ENCODE measurements at places on chromosomes 3 and 15.

DNA sequence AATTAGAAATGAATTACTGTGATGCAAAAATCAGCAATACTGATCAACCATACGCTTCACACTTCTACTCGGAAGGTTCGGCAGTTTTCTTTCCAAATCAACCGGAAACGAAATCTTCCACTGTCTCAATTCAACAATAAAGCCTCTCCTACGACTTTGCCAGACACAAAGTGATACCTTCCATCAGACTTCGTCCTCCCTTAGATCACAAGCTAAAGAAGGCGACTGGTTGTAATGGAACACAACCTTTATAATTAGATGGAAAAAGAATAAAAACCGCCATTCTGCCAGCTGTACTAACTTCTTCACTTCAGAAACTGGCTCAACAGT, 618 bp downstream of the PARL start:
- no peak for DNase-seq

DNA sequence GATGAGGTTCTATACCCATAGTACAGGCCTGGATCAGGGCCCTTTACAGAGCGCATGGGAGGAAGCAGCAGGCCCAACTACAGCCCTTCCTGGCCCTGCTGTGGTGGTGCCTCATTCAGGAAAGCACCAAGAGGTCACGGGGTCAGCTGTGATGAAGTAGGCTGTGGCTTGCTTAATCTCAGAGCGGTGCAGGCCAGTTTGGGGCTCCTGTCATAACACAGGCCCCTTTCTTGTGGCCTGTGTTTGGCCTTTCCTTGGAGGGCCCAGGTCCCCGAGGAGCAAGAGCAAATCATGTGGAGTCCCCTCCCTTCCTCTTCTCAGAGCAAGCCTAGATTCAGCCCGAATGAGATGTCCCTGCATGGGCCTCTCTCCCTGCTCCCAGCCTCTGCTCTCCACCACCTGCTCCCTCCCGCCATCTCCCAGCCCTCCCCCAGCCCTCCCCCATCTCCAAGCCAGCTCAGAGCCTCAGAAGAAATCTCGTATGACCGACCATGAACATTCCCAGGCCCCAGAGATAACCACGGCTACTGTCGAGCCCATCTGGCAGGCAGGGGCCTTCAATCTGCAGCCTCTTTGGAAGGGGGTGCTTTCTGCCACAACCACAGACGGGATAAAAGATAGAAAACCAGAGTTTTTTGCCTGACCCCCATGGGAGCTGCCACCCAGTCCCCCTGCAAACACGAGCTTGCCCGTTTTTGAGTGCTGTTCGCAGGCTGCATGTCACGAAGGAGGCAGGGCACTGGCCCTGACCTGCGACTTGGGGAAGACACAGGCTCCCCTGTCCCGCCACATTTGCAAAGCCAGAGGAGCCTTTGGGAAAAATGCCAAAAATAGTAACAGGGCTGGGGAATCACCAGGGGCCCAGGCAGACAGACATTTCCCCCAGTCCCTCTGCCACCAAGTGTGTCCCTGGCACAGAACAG, 32.3 kb upstream of the DUSP7 start:
- no peak for DNase-seq

GRCh38 chr15:77901251-77901881, 176.1 kb downstream of the TBC1D2B start:
- no peak for DNase-seq

DNA sequence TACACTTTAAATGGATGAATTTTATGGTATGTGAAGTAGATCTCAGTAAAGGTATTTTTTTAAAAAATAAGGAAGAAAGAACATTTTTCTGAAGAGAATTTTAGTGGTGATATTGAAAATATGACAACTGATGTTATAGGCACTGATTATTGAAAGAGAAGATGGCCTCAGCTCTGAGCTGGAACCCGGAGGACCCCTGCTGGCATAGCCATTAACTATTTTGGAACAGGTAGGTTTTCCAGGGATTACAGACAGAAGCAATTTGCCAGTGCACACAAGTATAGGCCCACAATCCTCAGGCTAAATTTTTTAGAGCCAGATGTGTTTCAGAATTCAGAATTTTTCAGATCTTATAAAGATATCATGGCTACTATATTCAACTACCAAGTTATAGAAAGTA, 315.9 kb upstream of the GPR149 start:
- DNase-seq, result no peak

- peak; percentile 74 for DNase-seq
Measured at GRCh38 chr3:45035441-45036301, 9.6 kb downstream of the CLEC3B start.

GRCh38 chr3:188241072-188241471, 87.1 kb downstream of the LPP start:
- DNase-seq, result no peak

DNA sequence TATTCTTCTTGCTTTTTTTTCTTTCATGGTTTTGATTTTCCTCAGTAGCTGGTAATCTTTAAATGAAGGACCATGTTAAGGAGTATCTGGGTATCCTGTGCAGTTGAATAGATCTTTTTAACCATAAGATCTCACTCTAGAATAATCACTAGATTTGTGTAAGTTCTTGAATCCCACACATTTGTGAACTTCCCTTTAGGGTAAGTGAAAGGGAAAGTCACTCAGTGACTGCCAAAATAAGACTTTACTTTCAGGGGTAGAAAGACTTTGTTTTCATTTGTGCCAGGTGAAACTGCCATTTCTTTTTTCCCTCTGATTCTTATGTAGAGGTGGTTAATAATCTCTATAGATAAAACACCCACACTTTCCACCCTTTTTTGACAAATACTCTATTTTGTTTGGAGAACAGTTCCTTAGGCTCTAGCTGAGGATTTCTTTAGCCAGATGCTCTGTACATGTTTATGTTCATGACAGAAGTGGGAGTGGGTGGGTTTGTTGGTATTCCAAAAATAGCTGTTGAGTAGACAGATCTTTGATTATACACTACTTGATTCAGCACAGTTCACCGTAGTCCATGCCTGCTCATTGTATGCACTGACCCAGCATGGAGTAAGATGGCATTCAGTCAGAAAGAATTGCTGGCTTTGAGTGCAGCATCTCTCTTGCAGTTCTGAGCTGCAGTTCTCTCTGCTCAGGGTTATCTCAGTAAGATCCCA, 28.5 kb downstream of the LRRC49 start:
- DNase-seq, result no peak

DNA sequence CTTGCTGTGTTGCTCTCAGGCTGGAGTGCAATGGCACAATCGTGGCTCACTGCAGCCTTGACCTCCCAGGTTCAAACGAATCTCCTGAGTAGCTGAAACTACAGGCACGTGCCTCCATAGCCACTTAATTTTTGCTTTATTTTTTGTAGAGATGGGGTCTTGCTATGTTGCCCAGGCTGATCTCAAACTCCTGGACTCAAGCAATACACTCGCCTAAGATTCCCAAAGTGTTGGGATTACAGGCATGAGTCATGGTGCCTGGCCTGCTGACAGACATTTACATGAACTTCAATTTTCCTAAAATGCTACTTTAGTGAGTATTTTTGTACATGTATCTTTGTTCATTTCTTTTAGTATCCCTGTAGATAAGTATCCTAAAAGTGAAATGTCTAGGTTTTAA, 132.3 kb downstream of the SUCLG2 start:
- no peak for DNase-seq

DNA sequence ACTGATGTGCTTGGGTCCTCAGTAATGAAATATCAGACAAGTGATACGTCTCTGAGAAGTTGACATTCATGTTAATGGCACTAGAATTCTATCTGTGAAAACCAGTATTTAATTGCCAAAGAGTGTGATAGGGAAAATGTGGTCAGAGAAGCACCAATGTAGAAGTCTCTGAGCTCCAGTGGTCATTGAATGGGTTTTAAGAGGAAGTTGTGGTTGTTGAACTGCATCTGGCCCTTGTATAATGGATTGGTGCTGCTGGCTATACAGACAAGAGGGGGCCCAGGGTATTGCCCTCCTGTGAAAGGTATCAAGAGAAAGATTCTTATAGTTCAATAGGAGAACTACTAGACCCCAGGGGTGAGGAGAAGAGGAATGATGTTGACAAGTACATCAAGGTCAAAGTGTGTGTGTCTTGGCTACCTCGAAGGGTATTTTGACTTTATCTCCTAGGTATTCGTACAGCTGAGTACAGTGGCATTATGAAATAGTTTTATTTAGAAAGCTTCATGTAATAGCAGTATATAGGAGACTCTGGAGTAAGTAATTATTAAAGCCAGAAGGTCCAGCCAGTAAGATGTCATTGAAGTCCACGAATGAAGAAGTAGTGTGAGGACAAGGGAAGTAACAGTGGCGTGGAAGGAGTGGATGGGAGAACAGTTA, 47.1 kb downstream of the CHD2 start:
- DNase-seq, result no peak

DNA sequence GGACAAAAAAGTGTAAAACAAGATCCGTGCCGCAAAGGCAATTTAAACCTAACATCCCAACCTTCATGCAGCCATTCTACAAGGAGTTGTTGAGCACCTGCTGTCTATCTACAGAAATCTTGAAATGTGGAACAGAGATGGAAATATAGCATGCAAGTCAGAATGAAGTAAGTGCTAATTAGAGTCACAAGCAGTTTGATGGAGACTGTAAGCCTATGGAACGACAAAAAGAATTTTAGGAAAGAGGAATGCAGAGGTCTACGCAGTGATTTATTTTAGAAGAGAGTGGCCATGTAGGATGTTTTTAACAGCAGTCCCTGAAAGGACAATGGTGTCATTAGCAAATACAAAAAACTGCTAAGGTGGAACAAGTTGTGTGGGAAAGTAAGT, 851 bp upstream of the DCBLD2 start:
- no peak for DNase-seq
